Inflammatory macrophage (primary cell): ENCODE measurements at places on chromosomes 7 and 10.

DNA sequence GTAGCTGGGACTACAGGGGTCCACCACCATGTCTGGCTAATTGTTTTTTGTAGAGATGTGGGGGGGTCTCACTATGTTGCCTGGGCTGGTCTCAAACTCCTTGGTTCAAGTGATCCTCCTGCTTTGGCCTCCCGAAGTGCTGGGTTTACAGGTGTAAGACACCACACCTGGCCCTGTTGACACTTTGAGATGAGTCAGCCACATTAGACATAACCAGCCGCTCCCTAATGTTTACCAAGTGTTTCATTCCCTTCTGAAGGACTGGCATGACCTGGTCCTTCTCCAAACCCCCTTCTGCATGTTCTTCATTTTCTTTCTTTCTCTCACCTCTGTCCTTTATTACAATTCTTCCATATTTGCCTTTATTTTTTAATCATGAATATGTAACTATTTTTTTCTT is 67.8 kb downstream of the TAF3 start:
- no peak for DNase-seq

- DNase-seq, result no peak
Observed at GRCh38 chr7:137985253-137985896, 16.5 kb downstream of the CREB3L2 start.

DNA sequence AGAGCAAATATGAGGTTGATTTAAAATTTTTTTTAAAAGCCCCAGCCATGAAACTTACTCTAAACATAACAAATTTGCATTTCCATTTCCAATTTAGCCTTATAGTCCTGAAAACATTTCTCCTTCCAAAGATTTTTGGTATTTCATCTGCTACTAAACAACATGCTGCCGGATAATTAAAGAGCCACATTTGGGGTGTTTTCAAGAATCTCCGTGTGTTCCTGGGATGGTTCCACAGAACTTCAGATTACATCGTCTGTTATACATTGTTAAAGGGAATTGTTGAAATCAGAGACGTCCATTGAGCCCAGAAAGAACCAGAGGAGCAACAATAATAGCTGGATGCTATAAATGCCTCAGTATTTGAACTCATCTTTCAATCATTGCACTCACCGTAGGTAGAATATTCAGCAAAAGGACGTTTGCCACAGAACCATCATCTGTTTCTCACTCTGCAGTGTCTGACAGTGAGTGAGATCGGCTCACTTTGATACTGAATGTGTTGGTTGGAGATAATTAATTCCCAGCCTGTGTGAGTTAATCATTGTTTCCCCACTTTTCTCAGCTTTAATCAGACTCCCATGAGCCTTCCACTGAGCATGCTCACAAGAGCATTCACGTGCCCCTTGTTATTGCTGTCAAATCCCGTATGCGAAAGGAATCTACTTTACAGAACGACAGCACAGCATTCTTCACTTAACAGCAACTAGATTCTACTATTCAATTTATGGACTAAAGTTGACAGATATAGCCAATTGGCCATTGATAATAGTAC is 128.4 kb upstream of the PALS2 start:
- no peak for DNase-seq

GRCh38 chr10:8055420-8056349 is 1.2 kb downstream of the GATA3 start:
- no peak for DNase-seq

DNA sequence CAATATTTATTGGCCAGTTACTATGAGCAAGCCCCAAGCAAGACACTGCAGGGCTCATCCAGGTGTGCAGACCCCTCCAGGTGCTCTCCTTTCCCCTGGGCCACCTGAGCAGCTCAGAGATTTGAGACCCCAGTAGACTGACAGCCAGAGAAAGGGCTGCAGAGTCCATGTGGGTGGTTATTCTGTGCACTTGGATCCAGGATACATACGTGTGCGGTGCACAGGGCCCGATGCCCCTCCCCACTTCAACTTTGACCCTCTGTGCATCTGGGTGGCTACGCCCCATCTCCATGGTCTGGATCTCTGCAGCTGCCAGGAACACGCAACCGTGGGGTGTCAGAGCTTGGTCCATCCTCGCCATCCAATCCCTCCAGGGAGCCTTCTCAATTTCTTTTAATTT is 72.9 kb downstream of the MKI67 start:
- no peak for DNase-seq

GRCh38 chr10:102024799-102025198 is 31.2 kb downstream of the ARMH3 start:
- peak; percentile 89 for DNase-seq

DNA sequence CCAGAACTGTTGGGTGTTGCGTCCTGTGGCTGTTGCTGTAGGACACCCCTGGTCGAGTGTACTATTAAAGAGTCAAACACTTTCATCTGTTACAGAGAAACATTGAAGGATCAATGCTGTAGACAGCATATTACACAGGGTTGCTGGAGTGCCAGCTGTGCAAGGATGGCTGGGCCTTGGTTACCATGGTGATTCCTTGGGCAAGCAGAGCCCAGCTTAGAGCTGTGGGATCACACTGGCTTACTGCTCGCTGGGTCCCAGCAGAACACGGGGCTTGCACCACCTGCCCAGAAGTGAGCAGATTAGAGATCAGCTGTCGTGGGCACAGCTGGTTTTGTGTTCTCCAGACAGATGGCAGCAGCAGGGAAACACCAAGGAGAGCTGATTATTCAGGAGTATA is 76.0 kb downstream of the GPR141 start:
- DNase-seq, result no peak

DNA sequence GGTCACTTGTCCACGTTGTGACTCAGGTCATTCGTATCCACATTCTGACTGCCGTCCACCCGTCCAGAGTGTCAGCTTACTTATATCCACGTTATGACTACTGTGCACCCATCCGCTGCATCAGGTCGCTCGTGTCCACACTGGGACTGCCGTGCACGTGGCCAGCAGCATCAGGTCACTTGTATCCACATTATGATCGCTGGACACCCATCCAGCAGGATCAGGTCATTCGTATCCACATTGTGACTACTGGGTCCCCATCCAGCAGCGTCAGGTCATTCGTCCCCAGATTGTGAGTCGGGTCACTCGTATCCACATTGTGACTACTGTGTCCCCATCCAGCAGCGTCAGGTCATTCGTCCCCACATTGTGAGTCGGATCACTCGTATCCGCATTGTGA is 47.3 kb upstream of the SUN1 start:
- DNase-seq, result no peak

DNA sequence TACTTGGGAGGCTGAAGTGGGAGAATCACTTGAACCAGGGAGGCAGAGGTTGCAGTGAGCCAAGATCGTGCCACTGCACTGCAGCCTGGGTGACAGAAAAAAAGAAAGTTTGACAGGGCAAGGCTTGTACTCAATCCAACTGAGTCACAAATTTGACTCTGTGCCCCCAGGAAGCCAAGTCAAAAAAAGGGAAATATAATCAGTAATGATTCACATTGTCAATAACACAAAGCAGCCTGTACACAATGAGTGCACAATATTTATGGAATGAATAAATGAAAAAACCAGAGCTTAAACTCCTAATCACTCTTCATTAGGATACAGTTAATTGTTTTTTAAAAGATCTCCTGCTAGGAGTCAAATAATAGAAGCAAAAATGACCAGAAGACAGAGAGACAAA is 6.4 kb downstream of the NAPEPLD start:
- no peak for DNase-seq

DNA sequence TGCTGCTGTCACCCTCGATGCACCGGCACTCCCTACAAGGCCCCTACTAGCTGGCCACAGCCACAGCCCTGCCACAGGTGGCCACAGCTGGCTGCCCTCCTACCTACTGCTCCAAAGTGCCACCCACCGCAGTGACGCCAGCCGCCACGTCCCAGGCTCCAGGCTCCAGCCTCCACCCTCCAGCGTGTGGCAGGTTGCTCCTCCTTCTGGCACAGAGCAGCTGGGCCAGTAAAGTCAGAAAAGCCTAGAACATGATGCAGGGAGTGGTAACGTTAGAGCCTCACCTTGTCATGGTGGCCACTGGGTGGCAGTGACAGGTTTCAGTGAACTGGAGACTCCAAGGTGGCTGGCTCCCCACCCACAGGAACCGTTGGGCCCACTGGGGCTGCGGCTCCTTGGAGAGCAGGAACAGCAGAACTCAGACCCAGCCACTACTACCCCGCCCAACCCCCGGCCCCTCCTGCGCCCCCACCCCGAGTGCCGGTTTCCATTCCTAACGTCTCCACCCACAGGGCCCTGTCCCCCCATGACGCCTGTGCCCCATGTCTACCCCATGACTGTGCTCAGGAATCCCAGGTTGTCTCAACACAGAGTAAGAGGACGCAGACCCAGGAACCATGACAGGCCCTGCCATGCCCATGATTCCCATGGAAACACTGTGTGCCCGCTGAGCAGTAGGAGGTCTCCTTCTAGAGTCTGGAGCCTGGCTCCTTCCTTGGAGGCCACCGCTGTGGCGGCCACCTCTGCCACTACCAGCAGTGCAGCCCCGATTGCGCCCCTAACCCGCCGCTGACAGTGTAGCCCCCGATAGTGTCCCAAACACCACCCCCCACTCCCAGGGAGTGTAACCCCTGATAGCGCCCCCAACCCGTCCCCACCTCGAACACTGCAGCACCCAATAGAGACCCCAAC is 52.3 kb upstream of the ZNF33B start:
- no peak for DNase-seq

GRCh38 chr7:83782628-83783027 is 133.7 kb upstream of the SEMA3E start:
- DNase-seq, result no peak

- no peak for DNase-seq
Observed at GRCh38 chr10:101660256-101660655, 34.7 kb downstream of the FBXW4 start.

DNA sequence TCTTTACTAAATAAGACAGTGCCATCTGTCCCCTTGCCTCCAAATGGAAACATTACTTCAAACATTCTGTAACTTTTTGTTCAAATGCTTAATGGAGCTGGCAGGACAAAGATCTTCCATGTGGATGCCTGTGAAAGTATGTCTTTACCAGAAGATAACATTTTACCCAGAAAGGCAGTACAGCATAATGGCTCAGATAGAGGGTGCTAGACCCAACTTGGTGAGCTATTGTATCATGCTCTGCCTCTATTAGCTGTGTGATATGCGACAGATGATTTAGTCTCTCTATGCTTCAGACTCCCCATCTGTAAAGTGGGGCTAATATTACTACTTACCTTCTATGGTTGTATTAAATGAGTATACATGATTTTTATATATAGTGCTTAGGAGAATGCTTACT is 8.8 kb upstream of the SMKR1 start:
- DNase-seq, result no peak

DNA sequence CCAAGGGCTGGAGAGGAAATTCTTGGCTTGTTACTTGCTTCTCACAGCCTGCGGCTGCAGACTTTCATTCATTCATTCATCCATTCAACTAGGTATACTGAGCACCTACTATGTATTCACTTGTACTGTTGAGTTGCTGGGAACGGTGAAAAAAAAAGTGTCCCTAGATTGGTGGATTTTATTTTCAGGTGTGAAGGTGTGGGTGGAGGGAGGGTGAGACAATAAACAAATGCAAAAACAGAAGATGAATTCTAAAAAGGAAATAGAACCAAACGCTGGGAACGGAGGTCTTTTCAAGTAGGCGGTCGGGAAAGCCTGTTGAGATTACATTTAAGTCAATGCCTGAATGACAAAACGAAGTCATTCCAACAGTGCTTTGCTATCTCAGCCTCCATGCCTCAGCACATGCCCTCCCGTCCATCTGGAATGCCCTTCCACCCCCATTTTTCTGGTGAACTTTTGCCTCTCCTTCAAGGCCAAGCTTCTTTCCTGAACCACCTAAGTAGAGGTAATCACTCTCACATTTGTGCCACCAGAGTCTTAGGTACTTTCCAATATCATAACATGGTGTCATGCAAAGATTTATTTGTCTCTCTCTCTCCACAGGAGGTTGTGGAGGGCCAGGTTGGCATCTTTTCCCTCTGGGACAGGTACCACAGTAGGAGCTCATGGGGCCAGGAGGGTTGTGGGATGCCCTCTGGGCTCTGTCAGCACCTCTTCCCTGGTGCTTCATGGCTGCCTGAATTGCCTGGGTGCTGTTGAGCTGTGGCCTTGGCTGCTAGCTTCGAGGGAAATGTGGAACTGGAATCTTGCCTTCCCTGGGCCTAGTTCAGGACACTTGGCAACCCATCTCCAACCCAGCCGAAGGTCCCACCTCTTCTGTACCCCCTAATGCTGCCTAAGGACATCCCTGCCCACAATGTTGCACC is 5.5 kb downstream of the NKX2-3 start:
- DNase-seq, result no peak

DNA sequence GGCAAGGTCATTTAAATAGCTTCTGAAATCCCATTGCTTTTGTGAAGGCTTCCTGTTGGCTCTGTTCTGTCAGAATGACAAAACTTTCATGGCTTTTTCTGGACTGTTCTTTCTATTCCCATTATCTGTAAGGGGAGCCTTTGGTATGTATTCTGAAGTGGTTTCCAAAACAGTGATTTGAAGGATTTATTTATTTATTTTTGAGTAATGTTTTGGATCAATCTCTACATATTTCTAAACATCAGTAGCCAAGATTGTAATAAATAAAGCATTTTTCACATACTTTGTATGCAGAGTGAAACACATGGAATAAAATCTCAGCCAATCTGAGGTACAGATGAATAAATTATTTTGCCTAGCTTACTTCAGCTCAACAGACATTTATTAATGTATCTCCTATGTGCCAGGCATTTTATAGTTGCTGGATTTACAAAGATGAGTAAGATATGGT is 121.1 kb downstream of the BBS9 start:
- DNase-seq, result no peak
